ENCODE measurements at places on chromosomes 4 and X.

- DNase-seq = peak; percentile 77
Observed at GRCh38 chrX:153900831-153901752, 3.4 kb upstream of the AVPR2 start.

- DNase-seq = no peak
Observed at GRCh38 chr4:21947791-21948346, 703 bp downstream of the KCNIP4 start.

DNA sequence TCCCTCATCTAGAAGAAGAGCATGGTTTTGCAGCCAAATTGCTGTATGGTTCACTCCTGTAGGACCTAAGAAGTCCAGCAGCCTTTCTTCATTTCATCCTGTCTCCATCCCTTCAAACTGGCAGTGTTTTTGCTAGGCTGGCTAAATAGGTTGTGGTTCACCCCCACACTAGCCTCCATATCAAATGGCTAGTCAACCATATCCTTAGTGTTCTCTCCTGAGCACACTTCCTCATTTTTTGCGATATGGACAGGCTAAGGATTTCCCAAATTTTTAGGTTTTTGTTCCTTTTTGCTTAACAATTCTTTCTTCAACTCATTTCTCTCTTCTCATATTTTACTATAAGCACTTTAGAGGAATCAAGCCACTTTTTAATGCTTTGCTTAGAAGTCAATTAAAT, 98.8 kb upstream of the NOCT start:
- DNase-seq = no peak

DNA sequence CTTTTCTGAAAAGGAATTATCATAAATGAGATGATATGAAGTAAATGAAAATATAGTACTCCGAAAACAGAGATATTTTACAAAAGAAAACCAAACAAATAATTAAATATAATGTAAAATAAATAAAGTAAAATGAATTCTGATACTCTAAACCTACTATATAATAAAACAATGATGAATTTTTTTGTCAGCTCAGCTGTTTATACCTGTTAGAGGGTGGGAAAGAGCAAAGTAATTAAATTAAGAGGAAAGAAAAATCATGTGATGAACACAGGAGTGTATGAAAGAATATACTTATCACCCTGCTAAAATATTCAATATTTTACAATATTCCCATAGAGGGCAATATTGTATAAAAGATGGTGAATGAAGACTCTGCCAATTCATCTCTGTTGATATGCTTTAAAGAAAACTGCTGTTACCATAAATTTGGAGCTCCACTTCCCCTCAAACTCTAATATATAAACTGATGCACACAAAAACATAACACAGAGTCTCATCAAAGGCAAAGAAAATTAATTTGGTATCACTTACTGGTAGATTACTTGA, 6.5 kb upstream of the NDST4 start:
- no peak for DNase-seq

- DNase-seq = no peak
Observed at GRCh38 chr4:62226082-62226481, 1026.0 kb downstream of the ADGRL3 start.

- no peak for DNase-seq
Observed at GRCh38 chr4:158590306-158590705, 68.6 kb downstream of the RXFP1 start.

- DNase-seq = no peak
Observed at GRCh38 chr4:188412499-188412898, 273.3 kb downstream of the TRIML1 start.

- no peak for DNase-seq
Observed at GRCh38 chr4:184475498-184475897, 1.1 kb upstream of the IRF2 start.

DNA sequence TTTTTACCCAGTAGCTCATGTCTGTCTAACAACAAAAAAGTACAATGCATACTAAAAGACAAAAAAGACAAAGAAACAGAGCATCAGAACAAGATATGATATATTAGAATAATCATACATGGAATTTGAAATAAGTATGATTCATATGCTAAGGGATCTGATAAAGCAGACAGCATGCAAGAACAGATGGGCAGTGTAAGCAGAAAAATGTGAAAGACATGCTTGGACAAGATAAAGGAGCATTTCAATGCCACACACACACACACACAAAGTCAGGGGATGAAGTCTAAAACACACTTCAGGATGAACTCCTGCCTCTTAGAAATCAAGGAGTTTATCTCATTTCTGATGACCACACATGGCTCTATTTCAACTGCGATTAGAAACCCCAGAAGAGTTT, 649.6 kb upstream of the NDST4 start:
- DNase-seq = no peak

- DNase-seq = no peak
Observed at GRCh38 chr4:87521757-87522374, 7.3 kb downstream of the SPARCL1 start.

GRCh38 chr4:41106081-41106480, 108.3 kb downstream of the APBB2 start:
- no peak for DNase-seq

GRCh38 chrX:25198891-25199290, 183.1 kb upstream of the ARX start:
- no peak for DNase-seq

DNA sequence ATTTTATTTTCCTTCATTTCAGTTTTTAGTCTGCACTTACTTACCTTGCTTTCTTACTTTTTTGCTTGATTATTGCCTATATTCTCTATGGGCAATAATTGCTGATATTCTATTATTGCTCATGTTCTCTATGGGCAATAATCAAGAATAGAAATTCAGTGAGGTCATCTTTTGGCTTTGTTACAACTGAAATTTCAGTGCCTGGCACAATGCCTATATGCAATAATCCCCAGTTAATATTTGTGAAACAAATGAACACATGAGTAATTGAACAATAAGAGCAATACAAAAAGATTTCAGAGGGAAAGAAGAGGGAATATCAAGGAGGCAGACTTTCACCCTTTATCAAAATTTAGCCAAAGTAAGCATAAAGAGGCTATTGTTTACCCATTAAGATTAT, 48.6 kb upstream of the ARSJ start:
- no peak for DNase-seq

GRCh38 chrX:112536544-112536943, 143.2 kb downstream of the LHFPL1 start:
- DNase-seq = no peak

DNA sequence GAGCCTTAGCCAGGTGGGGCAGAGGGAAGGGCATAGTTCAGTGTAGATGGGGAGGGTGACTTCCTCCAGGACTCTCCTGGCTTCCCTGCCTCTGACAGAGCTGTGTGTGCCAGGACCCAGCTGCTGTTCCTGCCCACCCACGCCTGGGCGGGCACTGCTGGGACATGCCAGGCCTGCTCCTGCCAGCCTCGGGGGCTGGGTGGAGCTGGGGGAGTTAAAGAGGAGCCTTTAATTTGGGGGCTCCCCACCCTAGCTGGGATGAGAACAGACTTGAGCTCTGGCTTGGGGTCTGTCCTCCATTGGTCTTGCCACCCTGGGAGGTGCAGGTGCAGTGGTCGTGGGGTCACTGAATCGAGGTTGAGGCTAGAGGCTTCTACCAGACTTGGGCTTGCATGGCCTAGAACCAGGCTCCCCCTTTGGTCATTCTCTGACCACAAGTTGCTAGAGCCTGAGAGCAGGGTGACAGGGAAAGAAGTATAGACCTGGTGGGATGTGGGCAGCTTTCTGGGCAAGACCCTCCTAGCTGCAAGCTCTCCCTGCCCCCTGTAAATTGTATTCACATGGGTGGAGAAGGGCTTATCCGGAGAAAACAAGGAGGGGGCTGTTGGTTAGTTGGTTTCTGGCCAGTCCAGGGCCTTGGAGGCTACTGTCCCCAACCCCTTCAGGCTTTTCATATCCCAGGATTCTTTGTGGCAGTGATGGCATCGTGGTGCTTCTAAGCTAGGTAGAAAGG, 5.7 kb downstream of the EFNB1 start:
- no peak for DNase-seq

- no peak for DNase-seq
Observed at GRCh38 chr4:112896609-112897190, 152.8 kb upstream of the ANK2 start.

DNA sequence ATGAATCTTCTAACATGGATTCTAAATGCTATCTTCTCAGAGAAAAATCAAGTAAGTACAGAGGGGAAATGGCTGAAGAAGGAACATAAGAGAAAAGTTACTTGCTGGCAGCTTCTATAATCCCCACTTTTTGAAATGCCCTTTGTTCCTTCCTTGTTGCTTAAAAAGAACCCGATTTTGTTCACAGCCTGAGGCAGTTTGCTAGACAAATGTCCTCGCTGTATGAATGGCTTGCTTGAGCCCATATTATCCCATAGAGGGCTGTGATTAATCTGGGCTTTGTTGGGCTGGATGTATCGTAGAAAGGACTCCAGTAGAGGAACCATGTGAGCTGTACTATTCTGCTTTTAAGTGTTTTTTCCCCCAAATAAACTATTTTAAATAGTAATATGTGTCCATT, 134.3 kb upstream of the FGF13 start:
- DNase-seq = no peak

DNA sequence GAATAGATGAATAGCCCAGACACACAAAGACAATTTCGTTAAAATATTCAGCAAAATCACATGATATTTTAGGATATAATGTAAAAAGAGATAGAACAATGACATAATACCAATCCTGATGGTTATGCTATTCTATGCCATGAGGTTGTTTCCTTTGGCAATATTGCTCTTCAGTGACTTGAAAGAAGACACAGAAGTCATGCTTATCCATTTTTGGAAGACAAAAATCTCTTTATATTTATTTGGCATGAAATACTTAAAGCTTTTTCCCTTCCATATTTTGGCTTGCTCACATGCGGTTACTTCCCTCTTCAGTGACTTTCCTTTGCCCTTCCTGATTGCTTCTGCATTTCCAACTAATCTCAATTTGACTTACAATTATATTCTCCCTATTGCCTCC, 314.8 kb downstream of the IQCM start:
- DNase-seq = no peak

DNA sequence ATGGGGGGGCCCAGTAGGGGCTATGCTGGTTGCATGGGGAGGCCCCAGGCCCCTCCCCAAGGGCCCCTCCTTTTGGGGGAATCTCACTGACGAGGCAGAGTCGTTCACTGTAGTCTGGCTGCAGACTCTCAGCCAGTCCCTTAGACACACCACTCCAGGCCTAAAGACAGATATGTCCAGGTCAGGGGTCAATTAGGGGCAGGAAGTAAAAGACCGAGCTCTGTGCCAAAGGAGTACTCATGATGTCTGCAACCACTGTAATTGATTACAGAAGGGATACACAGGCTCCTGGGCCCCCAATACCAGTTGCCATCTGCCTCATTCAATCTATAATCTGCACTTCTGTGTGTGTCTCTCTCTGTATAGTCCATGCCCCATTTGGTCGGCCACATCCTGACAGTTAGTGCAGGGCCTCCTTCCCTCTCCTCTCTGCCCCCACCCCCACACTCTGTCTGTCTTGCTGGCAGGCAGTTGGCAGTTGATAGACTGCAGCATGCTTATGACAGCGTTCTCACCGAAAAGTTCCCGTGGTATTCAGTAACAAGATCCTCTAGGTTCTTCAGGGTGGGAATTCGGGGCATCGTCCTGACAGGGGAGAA, 1.3 kb upstream of the CXorf65 start:
- DNase-seq = peak; percentile 69

DNA sequence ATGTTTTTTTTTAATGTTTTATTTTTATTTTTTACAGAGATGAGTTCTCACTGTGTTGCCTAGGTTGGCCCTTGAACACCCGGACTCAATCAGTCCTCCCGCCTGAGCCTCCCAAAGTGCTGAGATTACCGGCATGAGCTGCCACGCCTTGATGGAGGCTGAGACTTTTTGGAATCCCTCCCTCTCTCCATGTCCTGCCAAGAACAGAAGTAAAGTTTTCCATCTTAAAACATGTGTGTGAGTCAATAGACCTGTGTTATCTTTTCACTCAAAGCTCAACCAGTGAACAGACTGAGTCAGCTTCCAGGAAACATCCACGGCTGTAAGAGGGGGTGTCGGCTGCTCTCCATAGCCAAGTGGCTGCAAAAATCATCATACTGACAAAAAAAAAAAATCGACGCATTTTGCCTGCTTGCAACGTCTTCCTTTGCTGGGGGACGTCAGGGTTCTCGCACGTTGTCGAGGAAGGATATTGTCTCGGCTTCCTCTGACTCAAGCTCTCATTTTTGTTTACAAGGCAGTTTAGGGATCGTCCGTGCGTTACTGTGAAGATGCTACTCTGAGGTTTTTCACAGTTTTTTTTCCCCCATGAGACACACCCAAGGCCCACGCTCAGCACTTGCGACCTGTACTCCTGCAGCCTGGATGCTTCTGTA, 10.0 kb upstream of the ASMTL start:
- DNase-seq = peak; percentile 93

DNA sequence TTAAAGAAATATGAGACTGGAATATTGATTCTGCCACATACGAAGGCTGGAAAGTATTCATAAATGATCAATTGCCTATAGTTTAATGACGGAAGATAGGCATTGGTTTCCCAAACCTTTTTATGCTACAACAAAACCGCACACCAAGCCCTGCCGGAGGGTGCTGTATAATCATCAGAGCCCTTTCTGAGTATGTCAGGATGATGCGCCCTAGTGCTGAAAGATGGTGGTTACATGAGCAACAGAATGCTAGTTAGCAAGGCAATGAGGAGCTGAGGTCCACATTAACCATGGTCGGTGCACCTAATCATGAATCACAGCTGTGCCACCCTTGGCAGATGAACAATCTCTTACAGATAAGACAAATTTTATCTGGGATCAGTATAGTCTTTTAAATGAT, 491.1 kb downstream of the PACRGL start:
- no peak for DNase-seq

- no peak for DNase-seq
Observed at GRCh38 chr4:113978561-113979147, 793 bp downstream of the ARSJ start.

GRCh38 chr4:89055157-89056080, 1.6 kb downstream of the FAM13A start:
- peak; percentile 43 for DNase-seq

DNA sequence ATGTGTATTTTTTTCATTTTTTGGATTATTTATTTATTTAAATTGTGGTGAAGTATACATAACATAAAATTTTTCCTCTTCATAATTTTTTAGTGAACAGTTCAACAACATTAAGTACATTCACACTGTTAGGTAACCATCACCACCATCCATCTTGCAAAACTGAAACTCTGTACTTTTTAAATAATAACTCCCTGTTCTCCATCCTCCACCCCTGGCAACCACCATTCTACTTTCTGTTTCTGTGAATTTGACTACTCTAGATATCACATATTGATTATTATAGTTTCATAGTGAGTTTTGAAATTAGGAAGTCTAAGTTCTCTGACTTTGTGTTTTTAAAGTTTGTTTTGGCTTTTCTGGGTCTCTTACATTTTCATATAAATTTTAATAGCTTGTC, 89.3 kb upstream of the STX18 start:
- peak; percentile 40 for DNase-seq
